Cortex of kidney (tissue), 1 donor: ENCODE measurements at places on chromosomes 2 and 18.

- no peak for DNase-seq
Observed at GRCh38 chr2:167595021-167595420, 652.4 kb downstream of the STK39 start.

DNA sequence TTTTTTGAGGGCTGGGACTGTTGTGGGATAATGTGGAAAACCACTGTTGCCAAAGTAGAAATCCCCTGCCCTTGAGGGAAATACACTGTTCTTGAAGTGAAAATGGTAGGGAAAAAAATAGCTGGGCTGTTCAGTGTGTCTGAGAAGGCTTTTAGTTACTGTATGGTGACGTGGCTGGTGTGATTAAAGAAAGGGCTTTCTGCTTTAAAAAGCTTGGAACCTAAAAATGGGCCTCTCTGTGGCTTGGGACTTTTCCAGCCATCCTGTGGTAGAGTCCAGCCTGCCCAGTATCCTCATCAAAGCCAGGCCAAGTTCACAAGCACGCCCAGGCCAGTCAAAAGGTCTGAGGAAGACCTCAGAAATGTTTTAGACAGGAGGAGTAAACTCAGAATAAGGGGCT lies 6.8 kb downstream of the MGAT5 start:
- DNase-seq, result no peak

GRCh38 chr2:147171941-147172340 lies 672.9 kb upstream of the ACVR2A start:
- DNase-seq, result no peak

GRCh38 chr2:26951236-26951635 lies 19.2 kb upstream of the MAPRE3 start:
- no peak for DNase-seq

DNA sequence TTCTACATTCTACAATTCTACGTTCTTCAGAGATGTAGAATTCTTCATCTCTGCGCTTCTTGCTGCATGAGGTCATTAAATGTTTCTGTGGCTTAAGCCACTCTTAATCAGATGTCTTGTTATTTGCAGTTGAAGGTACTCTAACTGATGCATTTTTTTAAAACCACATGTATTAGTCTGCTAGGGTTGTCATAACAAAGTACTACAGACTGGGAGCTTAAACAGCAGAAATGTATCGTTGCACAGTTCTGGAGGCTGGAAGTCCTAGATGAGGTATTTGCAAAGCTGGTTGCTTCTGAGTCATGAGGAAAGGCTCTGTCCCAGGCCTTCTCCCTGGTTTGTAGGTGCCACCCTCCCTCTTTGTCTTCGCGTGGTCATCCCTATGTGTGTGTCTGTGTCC lies 176.3 kb upstream of the GLI2 start:
- no peak for DNase-seq

DNA sequence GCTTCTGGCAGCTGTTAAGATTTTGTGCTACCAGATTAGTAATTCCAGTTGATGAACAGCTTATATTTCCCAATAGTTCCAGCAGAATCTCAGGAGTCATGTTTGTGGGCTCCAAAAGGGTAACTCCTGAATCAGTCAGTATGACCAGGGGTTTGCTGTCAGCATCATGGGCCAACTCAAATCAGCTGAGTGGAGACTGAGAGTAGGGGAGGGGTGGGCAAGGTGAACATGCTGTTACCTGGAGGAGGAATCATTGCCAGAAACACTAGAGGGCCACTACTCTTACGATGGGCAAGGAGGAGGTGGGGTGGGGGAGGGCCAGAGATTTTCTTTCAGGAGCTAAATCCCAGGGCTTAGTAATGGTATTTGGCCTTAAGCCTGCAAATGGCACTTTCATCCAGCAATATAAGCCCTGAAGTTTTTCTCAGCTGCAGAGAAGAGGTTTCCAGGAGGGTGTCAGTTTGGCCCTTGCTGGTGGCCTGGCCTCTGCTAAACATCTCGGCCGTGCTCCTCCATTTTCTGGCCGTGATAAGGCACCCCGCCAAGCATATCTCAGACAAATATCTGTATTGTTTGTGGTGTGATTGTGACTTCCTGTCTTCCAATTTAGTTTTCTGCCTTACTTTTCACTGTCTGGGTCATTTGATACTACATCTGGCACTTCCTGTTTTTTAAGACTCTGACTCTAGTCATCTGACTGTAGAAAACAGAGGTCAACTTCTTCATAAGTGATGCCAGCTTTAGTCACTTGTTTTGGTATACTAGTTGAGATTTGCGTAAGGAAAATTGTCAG lies 120.5 kb upstream of the CXCR4 start:
- DNase-seq, result no peak

- no peak for DNase-seq
Observed at GRCh38 chr2:140454717-140455116, 1674.5 kb upstream of the NXPH2 start.

GRCh38 chr2:107634172-107634571 lies 192.5 kb upstream of the RGPD4 start:
- no peak for DNase-seq

DNA sequence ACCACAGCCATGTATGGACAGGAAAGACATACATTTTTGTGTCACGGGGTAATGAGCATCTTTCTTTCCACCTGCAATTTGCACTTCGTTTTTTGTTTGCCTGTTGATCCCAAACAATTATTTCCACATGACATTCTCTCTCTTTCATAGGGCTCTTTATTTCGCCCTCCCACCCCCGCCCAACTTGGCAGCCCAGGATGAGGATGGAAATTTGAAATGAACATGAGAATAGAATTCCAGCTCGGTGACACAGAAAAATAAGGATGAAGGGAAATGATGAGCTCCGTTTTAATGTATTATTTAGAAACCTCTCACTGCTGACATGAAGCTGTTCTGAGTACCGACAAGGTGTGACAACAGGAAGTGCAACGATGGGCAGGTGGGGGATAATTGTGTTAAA lies 443.3 kb downstream of the SOCS6 start:
- DNase-seq, result no peak

- DNase-seq, result no peak
Observed at GRCh38 chr2:45115181-45115580, 105.9 kb upstream of the SIX2 start.

DNA sequence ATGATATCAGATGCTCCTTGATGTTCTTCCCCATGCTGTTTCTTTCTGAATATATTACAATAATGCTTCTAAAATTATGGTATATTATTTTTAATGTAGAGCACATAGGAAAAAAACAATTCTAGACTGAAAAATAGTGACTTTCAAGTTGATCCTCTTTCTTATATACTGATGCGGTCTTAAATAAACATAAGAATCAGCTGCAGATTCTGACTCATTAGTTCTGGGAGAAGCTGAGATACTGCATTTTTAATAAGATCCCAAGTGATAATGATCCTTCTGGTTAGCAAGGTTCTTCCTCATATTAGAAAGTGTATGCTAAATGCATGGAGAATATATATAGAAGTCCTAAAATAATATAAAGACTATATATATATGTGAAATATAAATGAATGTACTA lies 124.9 kb downstream of the XIRP2 start:
- DNase-seq, result no peak

GRCh38 chr2:171999161-171999560 lies 592 bp upstream of the METAP1D start:
- DNase-seq, result no peak

DNA sequence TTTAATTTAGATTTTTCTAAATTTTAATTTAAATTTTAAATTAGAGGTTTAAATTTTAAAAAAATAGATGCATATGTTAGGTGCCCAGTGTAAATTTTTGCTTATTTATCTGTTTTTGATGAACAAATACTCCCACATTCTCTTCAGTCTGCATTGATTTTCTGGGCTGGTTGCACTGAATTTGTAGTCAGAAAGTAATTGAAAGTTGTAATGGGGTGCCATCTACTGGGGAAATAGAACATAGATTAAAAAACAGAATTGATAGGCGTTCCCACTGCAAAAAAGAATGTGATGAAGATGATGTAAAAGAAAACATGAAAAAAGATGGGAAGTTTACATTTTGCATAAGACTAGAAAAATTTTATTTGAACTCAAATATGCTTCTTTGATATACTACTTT lies 51.7 kb upstream of the CCDC85A start:
- DNase-seq, result no peak

- no peak for DNase-seq
Observed at GRCh38 chr18:79275992-79276391, 119.7 kb upstream of the NFATC1 start.

- DNase-seq, result no peak
Observed at GRCh38 chr2:1642993-1643619, 101.2 kb downstream of the PXDN start.

- DNase-seq, result no peak
Observed at GRCh38 chr18:76499637-76500340, 4.7 kb upstream of the ZNF516 start.

DNA sequence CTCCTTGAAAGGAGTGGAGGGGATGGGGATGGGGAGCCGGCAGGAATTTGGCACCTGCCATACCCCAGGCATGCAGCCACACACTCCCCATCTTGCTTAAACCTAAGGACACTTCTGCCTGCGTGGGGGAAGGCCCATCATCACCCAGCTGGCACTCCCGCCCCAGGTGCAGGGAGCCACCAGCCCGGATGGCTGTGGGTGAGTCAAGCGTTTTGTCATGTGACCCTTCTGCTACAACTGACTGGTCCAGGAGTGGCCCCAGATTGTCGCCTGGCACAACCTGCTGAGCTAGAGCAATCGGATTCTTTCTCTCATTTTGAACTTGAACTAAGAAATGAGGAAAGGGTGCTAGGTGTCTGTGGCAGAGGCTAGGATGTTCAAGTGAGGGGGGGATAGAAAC lies 61.3 kb downstream of the TSN start:
- no peak for DNase-seq

DNA sequence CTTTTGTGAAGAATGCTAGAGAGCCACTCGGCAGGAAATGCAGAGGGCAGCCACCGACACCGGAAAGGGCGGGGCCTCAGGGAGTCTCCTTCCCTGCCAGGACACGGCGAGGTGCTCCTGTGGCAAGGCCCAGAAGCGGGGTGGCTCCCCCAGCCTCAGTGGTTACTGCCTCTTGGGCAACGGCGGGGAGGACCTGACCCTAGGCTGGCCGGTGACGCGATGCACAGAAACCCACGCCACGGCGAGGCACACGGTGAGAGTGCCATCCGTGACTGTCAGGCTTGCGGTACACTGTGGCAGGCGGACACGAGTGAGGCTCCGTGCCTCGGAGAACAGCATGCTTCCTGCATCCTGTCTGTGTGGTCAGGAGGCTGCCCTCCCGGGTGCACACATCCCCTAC lies 47.8 kb downstream of the ZAP70 start:
- DNase-seq, result no peak

- DNase-seq, result no peak
Observed at GRCh38 chr2:40700231-40700954, 248.5 kb upstream of the SLC8A1 start.

GRCh38 chr18:26470011-26470637 lies 78.2 kb downstream of the KCTD1 start:
- DNase-seq, result no peak

GRCh38 chr2:171509945-171510731 lies 12.1 kb upstream of the CYBRD1 start:
- no peak for DNase-seq

DNA sequence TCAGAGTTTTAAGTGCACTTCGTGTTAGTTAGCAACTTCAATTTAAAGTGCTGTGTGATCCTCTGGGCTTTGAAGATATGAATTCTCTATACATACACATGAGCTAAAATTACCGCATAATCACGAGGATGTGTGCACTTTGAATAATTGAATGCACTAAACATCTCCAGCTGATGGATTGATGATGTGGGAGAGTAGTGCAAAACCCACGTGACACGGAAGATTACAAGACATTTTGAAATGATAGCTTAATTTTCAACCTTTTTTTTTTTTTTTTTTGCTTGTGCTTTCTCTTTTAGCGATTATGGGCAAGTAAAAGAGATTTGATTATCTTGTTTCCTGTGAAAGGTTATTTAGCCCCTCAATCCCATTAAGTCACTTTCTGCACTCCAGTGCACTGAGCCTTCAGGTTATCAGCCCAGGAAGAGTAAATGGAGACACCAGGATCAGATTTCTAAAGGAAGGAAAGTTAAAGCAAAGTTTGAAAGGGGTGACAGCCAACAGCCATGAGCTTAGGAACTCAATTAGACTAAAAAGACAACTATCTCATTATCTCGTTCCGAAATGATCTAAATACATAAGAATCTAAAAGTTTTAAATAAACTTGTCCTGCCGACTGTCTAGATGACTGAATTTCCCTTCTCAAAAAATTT lies 81.6 kb downstream of the CDK15 start:
- no peak for DNase-seq

DNA sequence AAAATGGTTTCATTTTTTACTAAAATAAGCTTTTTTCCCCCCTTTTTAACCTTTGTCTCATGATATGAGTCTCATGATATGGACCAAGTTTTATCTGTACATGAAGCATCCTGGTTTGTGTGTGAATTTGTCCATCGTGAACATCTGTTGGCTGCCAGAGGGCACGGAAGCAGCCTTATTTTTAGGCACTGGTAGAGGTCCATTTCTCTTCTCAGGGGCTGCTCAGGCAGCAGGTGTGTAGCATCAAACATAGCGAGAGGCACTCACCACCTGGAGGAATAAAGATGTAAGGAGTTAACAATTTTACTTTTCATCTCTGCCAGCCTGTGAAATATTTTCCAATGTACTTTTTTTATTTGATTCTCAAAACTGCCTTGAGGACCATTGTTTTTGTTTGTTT lies 134.5 kb downstream of the RHBDD1 start:
- DNase-seq, result no peak

GRCh38 chr2:123606631-123607030 lies 418.5 kb upstream of the CNTNAP5 start:
- DNase-seq, result no peak

- DNase-seq, result no peak
Observed at GRCh38 chr2:105140240-105140568, 101.3 kb upstream of the GPR45 start.

DNA sequence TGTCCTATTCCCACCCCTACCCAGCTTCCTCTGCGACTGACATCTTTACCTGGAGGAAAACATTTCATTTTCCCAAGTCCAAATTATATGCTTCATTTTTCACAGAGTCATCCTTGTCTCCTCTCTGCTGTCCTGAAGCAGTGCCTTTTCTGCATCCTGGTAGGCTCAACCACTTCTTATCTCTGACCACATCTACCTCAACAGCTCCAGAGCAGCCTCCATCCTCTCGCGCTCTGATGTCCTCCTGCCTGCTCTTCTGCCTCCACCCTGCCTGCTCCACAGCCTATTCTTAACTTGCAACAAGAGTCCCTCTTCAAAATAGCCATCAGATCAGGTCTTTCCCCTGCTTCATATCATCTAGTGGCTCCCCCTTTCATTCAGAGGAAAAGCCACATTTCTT lies 457.1 kb downstream of the PARD3B start:
- DNase-seq, result no peak

- DNase-seq, result no peak
Observed at GRCh38 chr2:107008843-107009242, 122.9 kb upstream of the ST6GAL2 start.

- no peak for DNase-seq
Observed at GRCh38 chr2:121664713-121665112, 15.5 kb upstream of the CLASP1 start.

- DNase-seq, result no peak
Observed at GRCh38 chr18:40013001-40013609, 1941.9 kb upstream of the PIK3C3 start.

GRCh38 chr2:230980468-230980867 lies 15.5 kb upstream of the SPATA3 start:
- no peak for DNase-seq
